ENCODE measurements at places on chromosomes 11 and 22.

- no peak for DNase-seq
Measured at GRCh38 chr11:61999141-61999975, 31.9 kb upstream of the FTH1 start.

DNA sequence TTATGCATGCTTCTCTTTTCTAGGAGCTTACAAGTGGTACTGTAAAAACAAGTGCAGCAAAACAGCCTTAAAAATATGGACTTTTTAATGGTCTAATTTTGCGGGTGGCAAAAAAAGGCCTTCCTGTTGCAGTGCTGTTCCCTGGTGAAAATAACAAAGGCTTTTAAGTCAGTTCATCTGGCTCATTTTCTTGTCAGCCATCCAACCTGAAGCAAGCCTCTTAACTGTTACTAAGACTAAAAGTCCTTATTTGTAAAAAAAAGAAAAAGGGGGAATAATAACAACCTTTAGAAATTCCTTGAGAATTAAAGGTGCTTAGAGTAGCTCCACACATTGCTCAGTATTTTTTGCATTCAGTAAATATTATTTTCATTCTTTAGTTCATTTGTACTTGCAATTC is 200.5 kb upstream of the CHORDC1 start:
- DNase-seq: no peak

DNA sequence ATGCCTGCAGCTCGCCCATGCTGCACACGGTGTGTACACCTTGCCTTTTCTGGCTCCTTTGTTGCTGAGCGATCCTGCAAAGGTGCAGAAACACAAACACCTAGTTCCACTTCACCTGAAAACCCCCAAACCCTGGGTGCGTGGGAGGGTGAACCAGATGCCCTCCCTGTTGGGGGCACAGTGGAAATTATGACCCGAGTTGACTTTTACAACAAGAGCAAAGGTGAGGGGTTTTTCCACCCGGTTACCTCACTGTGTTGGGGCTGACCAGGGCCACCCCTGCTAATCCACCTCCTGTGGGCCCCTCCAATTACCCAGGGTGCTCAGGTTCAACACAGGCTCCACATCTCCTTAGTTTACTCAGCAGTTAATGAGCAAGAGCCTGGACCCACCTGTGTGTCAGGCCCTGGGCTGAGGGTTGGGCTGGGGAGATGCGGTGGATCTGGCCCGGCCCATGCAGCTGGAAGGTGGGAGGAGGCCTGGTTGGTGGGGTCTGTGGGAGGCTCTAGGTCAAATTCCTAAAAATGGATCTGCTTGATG is 42.1 kb downstream of the LRRC32 start:
- DNase-seq: no peak

- no peak for DNase-seq
Measured at GRCh38 chr22:17108256-17109112, 12.7 kb downstream of the TMEM121B start.

DNA sequence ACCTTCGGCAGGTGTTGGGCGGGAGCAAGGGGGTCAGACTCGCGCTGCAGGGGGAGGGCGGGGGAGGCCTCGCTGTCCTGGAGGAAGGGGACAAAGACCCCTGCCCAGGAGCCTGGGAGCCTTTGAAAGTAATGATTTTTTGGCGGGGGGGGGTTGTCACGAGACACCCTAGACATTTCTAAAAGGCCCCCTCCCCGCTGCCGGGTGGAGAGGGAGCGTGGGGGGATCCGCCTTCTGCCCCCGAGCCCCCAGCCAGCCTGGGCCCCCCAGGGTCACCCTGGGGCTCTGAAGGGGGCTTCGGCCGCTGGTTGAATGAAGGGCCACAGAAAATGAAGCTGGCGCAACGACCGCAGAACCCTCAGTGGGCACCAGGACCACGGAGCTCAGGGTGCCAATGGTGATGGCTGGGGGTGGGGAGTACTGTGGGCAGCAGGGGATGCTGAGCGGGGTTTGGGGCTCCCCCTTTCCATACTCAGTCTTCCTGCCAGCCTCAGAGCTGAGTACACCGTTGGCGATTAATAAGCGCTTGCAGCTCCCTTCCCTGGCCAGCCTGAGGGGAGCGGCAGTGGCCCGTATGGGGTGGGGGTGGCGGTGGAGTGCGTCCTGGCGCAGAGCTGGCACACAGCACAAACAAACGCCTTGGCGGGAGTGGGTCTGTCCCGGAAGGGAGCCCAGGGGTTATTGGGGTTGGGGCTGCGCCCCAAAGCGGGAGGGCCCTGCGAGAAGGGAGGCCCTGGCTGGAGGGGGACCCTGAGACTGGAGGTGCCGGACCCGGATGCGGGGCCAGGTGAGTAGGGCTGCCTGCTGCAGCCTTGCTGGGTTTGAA is 1.2 kb upstream of the DUSP8 start:
- DNase-seq: no peak

DNA sequence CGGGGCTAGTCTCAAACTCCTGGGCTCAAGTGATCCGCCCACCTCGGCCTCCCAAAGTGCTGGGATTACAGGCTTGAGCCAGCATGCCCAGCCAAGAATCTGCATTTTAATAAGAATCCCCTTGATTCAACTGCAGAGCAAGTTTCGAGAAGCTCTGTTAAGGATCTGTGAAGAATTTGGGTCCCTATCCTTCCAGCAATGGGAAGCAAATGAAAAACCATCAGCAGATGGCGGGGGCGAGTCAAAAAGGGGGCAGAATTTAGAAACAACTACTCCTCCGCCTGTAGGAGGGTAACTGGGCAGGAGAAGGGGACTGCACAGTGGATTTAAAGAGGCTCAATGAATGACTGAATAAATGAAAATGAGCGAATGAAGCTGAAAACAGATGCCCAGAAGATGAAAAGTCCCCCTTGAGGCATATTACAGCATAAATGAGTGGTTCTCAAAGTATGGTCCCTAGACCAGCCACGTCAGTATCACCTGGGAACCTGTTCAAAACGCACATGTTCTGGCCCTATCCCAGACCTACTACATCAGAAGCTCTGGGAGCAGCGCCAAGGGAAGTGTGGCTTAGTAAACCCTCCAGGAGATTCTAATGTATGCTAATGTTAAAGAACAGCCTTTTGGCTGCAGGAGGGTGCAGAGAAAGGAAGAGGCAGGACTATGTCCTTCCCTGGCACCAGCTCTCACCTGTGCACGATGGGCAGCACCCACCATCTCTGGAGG is 15.0 kb downstream of the VWCE start:
- no peak for DNase-seq
